ENCODE measurements at places on chromosomes 7 and 10. TPM values are rescaled to one million over a fixed set of nuclear protein-coding genes. Genes with fewer than 3 reads are reported as not detected.

C10orf53 gene
- not detected for total RNA-seq

TET1 gene
- 2.0 TPM for total RNA-seq

EGR2 gene
- total RNA-seq = 1.1 TPM

MRLN gene
- not detected for total RNA-seq

VAX1 gene
- not detected for total RNA-seq

TMEM140 gene
- total RNA-seq = 18.6 TPM

FGF8 gene
- total RNA-seq = not detected

METTL2B gene
- 29.8 TPM for total RNA-seq

GRCh38 chr7:64873517-64873916 is 29.6 kb upstream of the ZNF273 start:
- no peak for DNase-seq

DNA sequence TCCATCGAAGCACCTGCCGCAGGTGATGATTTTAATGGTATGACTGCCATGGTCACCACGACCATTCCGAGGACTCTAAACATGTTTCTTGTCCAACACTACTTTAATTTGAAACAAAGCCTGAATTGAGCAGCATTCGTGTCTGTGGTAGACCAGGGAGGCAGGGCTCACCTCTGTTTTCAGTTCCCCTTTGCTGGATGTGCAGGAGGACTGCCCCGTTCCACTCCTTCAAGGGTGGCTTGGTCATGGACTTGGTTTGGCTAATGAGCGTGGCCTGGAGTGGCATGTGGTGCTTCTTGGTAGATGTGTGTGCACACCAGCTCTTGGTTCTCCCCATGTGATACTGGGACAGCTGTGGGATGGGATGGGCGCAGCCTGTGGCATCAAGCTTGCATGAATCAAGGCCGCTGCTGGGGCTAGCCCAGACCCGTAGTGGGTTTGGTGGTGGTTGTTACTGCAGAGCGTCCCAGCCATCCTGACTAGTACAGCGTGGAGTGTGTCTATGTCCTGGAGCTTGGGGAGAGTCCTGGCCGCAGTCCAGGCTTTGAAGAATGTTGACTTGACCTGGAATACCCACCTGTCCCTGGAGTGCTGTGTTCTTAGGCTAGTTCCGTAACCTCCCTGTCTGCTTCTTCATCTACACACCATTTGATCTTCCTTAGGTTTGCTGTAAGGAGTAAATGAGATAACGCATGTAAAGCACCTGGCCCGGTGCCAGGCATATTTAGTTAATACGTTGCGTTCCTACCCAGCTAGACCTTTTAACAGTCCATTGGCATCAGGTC is 34.8 kb downstream of the MGMT start:
- no peak for DNase-seq

GRCh38 chr10:71521504-71522441 is 125.1 kb downstream of the CDH23 start:
- no peak for DNase-seq

GRCh38 chr7:47553309-47553708 is 28.6 kb downstream of the TNS3 start:
- no peak for DNase-seq

DNA sequence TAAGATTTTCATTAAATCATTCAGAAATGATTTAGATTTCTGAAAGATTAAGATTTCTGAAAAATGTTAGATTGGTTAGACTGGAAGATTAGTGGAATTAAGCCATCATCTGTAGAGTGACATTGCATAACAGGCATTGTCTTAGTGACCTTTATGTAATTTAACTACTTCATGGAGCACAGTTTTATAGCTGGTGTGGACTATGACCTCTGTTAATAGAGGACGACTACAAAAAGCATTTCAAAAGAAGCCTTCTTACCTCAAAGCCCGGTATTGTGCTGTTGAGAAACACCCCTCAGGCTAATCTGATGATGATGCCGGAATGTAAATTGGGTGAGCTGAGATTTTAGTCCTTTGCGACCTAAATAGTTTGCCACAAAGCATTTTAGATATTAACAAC is 55.6 kb downstream of the GALNT11 start:
- peak; percentile 13 for DNase-seq

- DNase-seq = no peak
Observed at GRCh38 chr7:157189405-157189804, 50.7 kb downstream of the UBE3C start.

DNA sequence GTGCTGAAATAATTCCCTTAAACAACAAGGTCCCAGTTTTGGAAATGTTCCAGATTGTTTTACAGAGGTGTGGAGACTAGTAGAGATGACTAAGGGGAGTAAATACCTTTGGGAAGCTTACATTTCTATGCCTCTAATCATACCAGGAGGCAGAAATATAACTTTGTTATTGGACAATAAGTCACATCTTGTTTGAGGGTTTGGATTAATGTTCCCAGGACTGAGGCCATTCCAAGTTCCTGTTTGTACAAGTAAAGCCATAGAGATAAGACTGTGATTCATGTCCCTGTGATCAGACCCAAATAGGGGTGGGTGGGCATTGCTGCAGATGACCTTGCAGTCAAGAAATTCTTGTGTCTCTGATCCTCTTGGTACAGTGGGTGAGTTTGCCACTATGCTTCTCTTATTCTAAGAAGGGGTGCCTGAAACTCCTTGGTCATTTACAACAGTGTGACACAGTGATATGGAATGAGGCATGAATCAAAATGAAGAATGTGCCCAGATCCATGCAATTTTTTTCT is 508.3 kb downstream of the SORCS3 start:
- DNase-seq = no peak

DNA sequence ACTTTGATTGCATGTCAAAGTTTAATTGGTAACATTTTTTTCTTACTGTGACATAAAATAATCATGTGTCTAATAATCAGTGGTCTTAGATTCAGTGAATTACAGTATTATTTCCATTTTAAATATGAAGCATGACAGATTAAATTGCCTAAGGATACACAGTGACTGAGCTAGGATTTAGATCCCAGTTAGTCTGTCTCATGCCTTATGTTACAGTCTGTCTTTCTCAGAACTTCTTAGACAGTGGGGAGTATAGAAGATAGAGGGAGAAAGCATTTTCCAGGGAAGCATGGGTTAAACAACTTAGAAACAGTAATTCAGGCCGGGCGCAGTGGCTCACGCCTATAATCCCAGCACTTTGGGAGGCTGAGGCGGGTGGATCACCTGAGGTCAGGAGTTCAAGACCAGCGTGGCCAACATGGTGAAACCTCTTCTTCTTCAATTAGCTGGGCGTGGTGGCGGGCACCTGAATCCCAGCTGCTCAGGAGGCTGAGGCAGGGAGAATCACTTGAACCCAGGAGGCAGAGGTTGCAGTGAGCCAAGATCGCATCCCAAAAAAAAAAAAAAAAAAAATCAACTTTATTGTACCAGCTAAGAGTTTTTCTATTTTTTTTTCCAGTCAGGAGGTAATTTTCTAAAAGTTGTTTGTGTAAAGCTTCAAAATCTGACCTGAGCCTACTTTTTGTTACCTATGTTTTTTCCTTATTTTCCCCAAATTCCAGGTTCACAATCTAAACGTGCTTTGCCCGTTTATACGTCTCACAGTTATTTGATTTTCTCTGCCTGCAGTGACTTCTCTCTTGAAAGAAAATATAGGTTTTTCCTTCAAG is 3.3 kb downstream of the CASD1 start:
- DNase-seq = no peak

- no peak for DNase-seq
Observed at GRCh38 chr7:91492773-91493172, 228.5 kb downstream of the FZD1 start.

GRCh38 chr10:44306762-44307161 is 78.1 kb downstream of the CXCL12 start:
- DNase-seq = no peak

DNA sequence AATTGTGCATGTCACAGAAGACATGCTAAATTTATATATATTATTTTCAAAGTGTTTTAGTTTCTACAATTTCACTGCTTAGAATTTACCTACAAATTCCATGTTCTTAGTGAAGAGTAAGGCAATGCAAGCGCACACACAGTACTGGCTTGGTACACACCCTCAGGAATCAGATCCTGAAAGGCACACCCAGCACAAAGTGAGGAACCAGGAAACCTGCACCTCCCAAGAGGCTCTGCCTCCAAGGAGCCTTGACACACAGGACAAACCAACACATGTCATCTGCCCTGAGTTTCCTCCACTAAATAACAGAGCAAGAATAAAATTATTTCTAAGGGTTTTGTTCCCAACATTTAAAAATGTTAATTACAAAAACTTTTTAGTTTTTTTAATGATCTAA is 156.2 kb downstream of the PARD3 start:
- no peak for DNase-seq

DNA sequence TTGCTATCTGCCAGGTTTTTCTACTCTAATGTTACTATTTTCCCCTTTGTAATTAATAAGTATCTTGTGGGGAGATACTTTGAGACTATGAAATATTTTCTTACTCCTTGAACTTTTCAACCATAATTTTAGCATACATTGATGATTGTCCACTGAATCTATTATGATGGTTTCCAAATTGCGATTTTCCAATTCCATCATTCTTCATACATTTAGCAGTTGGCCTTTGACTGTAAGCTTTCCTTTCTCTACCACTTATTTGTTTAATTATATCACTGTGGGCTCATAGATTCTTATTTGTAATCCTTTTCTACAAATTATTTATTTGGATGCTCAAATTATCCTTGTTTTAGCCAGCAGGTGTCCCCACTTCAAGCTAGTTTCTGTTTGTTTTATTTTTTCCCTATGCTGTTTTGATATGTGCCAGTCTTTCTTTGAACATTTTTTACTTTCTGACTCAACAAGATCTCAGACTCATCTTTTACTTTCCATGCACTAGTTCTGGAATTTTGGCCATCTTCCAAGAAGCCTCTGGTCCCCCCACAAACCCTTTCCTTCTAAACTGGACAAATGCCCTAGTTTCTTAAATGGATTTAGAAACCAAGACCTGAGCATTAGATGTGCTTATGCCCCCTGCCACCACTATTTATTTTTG is 11.4 kb upstream of the MRPS16 start:
- DNase-seq = no peak

- DNase-seq = peak; percentile 31
Observed at GRCh38 chr10:72846238-72846637, 47.3 kb upstream of the OIT3 start.

GRCh38 chr7:1727812-1728570 is 57.9 kb downstream of the ELFN1 start:
- no peak for DNase-seq

DNA sequence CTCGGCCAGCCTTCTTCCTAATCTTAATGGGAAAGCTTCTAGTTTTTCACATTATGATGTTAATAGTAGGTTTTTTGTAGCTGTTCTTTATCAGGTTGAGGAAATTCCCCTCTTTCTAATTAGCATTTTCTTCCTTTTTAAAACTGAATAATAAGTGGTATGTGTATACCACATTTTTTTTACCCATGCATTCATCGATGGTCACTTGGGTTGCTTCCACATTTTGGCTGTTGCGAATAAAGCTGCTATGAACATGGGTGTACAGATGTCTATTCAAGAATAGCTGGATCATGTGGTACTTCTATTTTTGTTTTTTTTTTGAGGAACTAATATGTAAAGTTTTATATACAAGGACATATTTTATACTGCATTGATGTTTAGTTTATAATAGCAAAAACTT is 44.3 kb downstream of the NRF1 start:
- no peak for DNase-seq

- no peak for DNase-seq
Observed at GRCh38 chr7:8514781-8515519, 81.5 kb downstream of the NXPH1 start.

DNA sequence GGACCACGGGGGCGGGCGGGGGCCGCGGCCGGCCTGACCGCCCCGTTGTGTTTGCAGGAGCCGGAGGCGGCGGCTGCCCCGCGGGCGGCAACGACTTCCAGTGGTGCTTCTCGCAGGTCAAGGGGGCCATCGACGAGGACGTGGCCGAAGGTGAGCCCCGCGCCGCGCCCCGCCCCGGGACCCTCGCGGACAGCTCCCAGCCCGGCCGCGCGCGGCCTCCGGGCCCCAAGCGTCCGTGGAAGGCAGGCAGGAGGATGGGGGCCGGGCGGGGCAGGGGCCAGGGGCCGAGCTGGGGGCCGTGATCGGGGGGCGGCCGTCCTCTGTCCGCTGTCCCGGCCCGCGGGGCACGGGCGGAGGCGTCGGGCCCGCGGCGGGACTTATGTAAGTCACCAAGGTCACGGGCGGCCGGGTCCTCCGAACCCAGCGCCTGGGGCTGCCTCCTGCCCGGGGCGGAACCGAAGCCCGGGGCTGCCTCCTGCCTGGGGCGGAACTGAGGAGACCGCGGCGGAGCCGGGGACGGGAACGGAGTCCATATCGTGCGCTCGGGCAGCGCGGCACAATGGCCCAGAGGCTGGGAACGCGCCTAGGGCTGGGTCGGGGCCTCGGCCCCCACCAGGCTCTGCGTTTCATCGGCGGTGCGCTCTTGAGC is 497 bp downstream of the PPP2R2D start:
- DNase-seq = no peak

GRCh38 chr7:157488281-157488680 is 151.5 kb downstream of the DNAJB6 start:
- peak; percentile 65 for DNase-seq

- DNase-seq = no peak
Observed at GRCh38 chr10:4034907-4035598, 250.0 kb upstream of the KLF6 start.

DNA sequence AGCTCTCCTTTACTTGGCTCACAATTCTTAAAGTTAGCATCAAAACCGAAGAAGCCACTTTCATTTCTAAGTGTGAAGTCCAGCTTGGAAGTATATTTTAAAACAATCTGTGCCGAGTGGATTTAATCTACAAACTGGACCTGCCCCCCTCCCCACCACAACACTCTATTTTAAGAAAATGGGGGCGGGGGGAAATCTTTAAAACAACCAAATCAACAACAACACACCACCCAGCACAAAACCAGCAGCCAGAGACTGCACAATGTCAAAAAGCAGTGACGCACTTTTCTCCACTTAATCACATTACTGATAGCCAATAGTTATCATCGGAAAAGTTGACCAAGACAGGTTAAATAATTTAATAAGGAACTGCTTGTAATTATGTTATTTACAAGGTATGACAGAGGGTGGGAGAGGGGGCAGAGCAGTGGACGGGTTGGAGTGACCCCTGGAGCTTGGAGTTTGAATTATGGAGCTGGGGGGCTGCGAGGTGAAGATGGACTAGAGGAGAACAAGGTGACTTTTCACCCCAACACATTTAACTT is 2.8 kb downstream of the EBF3 start:
- no peak for DNase-seq

- no peak for DNase-seq
Observed at GRCh38 chr10:13105184-13105583, 5.2 kb downstream of the OPTN start.

- no peak for DNase-seq
Observed at GRCh38 chr7:137469858-137470257, 126.3 kb upstream of the PTN start.

GRCh38 chr7:105429746-105430612 is 41.3 kb upstream of the SRPK2 start:
- peak; percentile 46 for DNase-seq

- no peak for DNase-seq
Observed at GRCh38 chr7:25754333-25754732, 397.7 kb upstream of the NFE2L3 start.

Data from H4 (cell line).